ENCODE measurements at places on chromosomes 2 and 18.

- no peak for DNase-seq
Observed at GRCh38 chr2:225998653-225999052, 599.1 kb downstream of the NYAP2 start.

GRCh38 chr2:105597806-105598803, 146.6 kb upstream of the NCK2 start:
- DNase-seq = no peak

GRCh38 chr2:223196331-223196730, 144.3 kb downstream of the KCNE4 start:
- no peak for DNase-seq

GRCh38 chr2:229713371-229714079, 830 bp downstream of the DNER start:
- DNase-seq = no peak

DNA sequence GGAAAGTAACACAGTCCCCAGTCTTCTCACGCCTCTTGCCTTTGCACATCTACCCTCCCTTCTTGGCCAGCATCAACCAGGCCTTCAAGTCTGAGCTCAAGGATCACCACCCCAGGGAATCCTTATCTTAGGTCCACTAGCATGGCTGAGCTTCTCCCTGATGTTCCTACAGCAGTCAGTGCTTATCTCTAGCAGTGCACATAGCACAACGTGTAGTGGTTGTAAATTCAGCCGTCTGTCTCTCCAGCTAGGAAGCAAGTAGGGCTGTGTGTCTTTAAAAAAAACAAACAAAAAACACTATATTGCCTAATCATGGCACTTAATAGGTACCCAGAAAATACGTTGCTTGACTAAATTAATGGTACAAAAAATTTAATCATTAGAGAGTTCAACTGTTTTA, 29.2 kb downstream of the KCNG3 start:
- no peak for DNase-seq

DNA sequence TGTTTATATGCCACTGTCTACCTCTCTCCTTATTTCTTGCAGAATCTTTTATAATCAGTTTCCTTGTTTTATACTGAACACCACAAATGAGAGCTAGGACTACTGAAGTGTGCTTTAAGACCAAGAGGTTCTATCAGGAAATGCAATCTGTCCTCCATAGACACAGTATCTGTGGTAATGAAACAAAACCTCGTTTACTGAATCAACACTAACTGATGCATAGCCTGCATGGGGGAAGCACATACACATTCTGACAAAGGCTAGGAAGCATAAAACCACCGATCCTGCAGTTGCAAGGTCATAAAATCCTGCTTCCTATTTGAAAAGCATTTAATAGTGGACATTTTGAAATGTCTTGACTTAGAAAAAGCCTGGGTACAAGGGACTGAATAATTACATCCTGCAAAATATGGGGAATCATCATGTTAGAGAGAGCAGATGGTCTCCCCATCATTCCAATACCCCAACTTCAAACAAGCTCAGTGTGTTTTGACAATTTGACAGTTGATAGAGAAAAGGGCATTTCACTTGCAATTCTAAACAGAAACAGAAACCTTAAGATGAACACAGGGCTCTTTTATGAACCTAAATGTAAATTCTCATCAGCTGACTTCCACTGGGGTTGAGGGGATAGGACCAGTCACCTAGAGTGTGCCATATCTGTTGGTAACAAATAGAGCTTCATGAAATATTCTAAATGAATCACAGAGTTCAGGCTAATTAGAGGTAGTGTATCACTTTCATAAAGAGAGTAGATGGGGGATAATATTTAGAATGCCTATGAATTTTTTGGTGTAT, 1845.6 kb upstream of the PIK3C3 start:
- DNase-seq = no peak

- DNase-seq = no peak
Observed at GRCh38 chr18:74715306-74715705, 117.6 kb downstream of the ZNF407 start.

Data from cortex of kidney (tissue), 1 donor.